ENCODE measurements at places on chromosomes 6 and 20. TPM values are rescaled to one million over a fixed set of nuclear protein-coding genes. Genes with fewer than 3 reads are reported as not detected.

OR2B6 gene
- polyA plus RNA-seq = not detected

GRCh38 chr6:121393731-121394505 lies 41.5 kb upstream of the GJA1 start:
- no peaks in the 10 kb centered on the region for H3K27me3 ChIP-seq
- H3K4me1 ChIP-seq = no peaks in the 10 kb centered on the region
- H3K36me3 ChIP-seq = no peaks in the 10 kb centered on the region
- H3K4me3 ChIP-seq = no peak overlapping the region

DNA sequence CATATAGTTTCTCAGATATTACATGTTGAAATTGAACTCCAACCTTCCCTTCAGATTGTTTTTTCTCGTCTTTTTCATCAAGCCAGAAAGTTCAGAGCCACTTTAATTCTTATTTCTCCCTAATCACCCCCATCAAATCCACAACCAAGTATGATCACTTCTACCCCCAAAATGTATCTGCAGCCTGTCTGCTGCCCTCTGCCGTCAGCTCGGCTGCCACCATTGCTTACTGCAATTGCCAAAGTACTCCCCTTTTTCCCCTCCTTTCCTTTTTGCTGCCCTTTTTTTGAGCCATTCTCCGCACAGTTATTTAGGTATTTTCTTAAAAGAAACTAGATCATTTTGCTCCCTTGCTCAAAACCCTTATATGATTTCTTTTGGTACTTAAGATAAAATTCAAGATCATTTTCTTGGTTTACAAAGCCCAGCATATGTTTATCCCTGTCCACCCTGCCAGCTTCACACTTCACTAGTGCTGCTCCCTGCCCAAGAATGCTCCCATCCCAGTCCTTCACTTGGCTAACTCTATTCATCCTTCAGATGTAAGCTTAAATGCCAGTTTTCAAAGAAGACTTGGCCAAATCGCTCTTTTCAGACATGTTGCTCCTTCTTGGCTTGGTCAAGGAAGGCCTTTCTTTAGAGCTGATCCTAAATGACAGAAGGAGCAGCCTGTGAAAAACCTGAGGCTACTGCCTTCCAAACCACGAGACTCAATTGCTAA lies 63.7 kb downstream of the SH3BGRL2 start:
- H3K4me1 ChIP-seq = no peaks in the 10 kb centered on the region
- H3K27ac ChIP-seq = no peak overlapping the region
- H3K36me3 ChIP-seq = peaks cover 3% of the 10 kb centered on the region
- no peak for DNase-seq

DNA sequence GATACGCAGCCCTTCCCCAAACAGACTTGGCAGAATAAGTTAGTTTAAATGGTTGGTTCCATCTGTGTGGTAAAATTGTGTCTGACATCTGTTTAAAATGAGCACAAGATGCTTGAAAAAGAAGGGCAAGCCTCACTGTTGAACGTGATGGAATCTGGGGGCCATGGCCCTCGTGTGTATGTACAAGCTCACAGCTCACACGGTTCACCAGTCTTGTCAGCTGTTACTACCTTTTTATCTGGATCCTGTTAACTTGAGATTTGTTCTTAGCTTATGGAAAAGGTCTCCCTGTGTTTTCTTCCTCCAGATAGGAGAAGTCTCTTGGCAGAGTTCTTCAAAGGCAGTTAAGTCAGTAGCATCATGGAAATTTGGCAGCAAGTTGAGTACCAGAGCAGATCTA lies 270.6 kb downstream of the KHDC1L start:
- no peaks in the 10 kb centered on the region for H3K36me3 ChIP-seq
- no peaks in the 10 kb centered on the region for H3K4me1 ChIP-seq
- no peak overlapping the region for H3K4me3 ChIP-seq
- no peak overlapping the region for H3K27ac ChIP-seq

- H3K36me3 ChIP-seq = no peaks in the 10 kb centered on the region
- no peak overlapping the region for H3K27ac ChIP-seq
- peaks cover 2% of the 10 kb centered on the region for H3K4me1 ChIP-seq
- DNase-seq = no peak
- H3K4me3 ChIP-seq = no peak overlapping the region
These were observed 102.6 kb upstream of the TNFAIP3 start for GRCh38 chr6:137764464-137764863.
